ENCODE measurements at places on chromosomes 1 and 21. TPM values are rescaled to one million over a fixed set of nuclear protein-coding genes. Genes with fewer than 3 reads are reported as not detected.

- DNase-seq, result no peak
These were observed 13.0 kb upstream of the RNF19B start for GRCh38 chr1:32977546-32978087.

GRCh38 chr1:50940291-50940690 lies 19.8 kb downstream of the FAF1 start:
- no peak for DNase-seq

Gene TNFRSF1B
- 2.0 TPM for total RNA-seq

GRCh38 chr21:45882645-45883044 lies 98.9 kb upstream of the COL6A1 start:
- no peak for DNase-seq

Gene TCEA3
- total RNA-seq, result 0.27 TPM

- no peak for DNase-seq
These were observed 120.1 kb downstream of the ASTN1 start for GRCh38 chr1:177044390-177044789.

DNA sequence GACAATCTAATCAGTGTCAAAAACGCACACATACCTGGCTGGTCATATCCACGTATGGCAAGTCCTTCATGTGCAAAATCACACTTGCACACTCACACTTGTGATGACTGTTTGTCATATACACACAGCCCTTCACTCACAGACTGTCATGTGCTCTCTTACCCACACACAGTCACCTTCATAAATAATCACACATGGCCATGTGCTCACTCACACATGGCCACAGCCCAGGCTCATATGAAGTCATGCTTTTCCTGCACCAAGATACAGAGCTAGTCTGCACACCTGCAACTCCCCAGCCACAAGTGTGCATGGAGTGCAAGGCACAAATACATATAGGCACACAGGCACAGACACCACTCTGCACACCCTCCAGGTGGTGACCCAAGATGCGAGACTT lies 45.4 kb upstream of the FOXO6 start:
- DNase-seq, result no peak

Gene KDF1
- not detected for total RNA-seq

Gene TTC22
- total RNA-seq, result not detected

DNA sequence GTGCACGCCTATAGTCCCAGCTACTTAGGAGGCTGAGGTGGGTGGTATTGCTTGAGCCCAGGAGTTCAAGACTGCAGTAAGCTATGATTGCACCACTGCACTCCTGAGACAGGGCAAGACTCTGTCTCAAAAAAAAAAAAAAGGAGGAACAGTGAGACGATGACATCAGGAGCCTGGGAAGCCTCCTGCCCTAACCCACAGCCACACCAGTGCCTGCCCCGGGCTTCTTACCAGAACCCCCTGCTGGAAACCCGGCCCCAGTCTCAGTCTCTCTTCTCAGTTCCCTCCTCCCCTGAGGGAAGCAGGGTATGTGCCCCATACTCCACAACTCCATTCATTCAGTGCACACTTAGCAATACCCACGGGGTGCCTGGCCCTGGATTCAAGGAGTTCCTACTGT lies 9.1 kb downstream of the COL8A2 start:
- no peak for DNase-seq

Gene TOMM20
- 262 TPM for total RNA-seq

GRCh38 chr21:23686737-23687523 lies 1920.4 kb downstream of the MRPL39 start:
- DNase-seq, result no peak

GRCh38 chr1:4974981-4975685 lies 320.7 kb downstream of the AJAP1 start:
- DNase-seq, result no peak

Gene KCNA2
- not detected for total RNA-seq

GRCh38 chr1:46638921-46639320 lies 22.3 kb upstream of the MOB3C start:
- no peak for DNase-seq

DNA sequence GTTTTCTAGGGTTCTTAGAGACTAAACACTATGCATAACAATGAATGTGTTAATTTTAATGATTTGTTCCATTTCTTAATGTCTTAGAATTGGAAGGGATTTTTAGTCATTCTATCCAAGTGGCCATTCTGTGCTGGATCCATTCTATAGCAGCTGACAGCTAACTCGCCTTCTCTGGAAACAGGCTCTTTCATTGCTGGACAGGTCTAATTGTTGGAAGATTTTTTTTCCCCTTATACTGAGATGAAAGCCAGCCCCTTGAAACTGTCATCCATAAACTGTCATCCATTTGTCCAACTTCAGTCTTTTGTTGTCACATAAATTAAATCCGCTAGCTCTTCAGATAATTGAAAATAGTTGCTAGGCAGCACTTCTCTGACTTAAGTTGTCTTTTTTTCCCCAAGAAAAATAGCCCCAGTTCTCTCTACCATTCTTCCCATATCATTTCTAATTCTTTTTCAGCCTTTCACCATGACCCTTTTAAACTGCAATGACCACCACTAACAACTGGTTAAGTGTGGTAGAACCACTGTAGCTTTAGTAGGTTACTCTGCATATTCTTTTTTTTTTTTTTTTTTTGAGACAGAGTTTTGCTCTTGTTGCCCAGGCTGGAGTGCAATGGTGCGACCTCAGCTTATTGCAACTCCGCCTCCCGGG lies 19.7 kb downstream of the AK4 start:
- no peak for DNase-seq

- no peak for DNase-seq
These were observed 1.1 kb downstream of the CRCT1 start for GRCh38 chr1:152515434-152515783.

- no peak for DNase-seq
These were observed 34.0 kb upstream of the SLC45A3 start for GRCh38 chr1:205714190-205714905.

Gene LMNA
- total RNA-seq, result 336 TPM

Gene ADAMTS4
- 0.14 TPM for total RNA-seq

- DNase-seq, result no peak
These were observed 18.8 kb downstream of the SLX9 start for GRCh38 chr21:44958471-44959191.

GRCh38 chr1:67201891-67202290 lies 35.6 kb downstream of the IL23R start:
- no peak for DNase-seq

- no peak for DNase-seq
These were observed 184.0 kb downstream of the CDC7 start for GRCh38 chr1:91684481-91685196.

Gene OR2M3
- total RNA-seq, result not detected

Gene DNASE2B
- total RNA-seq, result not detected

DNA sequence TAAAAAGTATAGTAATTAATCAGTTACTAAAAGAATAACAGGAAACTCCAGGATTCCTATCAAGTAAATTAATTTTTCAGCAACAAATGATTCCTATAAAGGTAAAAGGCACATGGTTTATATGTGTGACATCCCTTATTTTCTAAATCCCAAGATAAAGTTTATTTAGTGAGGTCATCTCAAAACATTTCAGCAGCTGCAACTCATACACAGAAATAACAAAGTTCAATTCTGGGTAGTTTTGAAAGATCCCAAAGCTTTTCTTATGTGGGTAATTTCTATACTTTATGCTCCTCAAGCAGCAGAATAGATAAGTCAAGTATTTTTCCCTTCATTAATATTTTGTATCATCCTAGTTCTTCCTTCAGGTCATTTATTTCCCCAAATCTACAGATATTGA lies 117.7 kb downstream of the EIF4G3 start:
- DNase-seq, result no peak

DNA sequence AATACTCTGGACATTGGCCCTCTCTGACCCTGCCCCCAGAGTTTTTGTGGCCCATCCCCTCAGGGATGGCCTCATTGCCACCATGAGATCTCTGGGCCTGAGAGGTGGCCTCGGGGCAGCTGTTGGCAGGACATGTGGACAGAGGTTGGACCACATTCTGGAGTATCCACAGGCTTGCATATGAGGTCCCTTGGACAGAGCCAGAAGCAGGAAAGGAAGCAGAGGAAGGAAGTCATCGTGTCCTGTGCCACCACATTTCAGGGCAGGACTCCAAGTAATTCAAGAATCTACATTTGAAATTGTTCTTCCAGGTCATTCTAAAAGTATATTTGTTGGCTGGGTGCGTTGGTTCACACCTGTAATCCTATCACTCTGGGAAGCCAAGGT lies 95.9 kb upstream of the PPP2R5A start:
- DNase-seq, result no peak

- DNase-seq, result no peak
These were observed 25.9 kb upstream of the HOOK1 start for GRCh38 chr1:59788825-59789224.
